ENCODE measurements at places on chromosomes 11 and 22.

DNA sequence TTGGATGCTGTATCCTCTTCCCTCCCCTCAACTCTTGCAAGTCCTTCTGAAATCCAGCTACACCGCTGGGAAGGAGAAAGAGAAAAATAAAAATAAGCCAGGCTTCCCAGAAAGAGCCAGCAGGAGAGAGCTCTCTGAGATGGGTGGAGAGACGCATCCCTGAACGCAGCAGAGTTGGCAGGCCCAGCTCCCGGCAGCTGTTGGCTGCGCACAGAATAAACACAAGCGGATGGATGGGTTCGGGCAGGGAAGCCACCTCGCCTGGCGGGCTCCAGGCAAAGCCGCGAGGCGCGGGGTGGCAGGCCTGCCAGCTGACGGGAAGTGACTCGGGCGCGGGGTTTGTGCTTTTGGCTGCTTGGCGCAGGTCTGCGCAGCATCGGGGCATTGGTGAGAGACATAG, 537.7 kb downstream of the MIAT start:
- ATAC-seq, result peak; percentile 48

- no peak for ATAC-seq
These were observed 95.8 kb downstream of the TBC1D22A start for GRCh38 chr22:46858181-46858771.

- ATAC-seq, result no peak
These were observed 810 bp downstream of the ACRV1 start for GRCh38 chr11:125679837-125680236.

- ATAC-seq, result no peak
These were observed 127.6 kb upstream of the C11orf58 start for GRCh38 chr11:16610738-16611388.

- no peak for ATAC-seq
These were observed 22.4 kb downstream of the XRRA1 start for GRCh38 chr11:74926304-74927030.

- ATAC-seq, result no peak
These were observed 75.7 kb upstream of the ANO1 start for GRCh38 chr11:70002433-70002832.

DNA sequence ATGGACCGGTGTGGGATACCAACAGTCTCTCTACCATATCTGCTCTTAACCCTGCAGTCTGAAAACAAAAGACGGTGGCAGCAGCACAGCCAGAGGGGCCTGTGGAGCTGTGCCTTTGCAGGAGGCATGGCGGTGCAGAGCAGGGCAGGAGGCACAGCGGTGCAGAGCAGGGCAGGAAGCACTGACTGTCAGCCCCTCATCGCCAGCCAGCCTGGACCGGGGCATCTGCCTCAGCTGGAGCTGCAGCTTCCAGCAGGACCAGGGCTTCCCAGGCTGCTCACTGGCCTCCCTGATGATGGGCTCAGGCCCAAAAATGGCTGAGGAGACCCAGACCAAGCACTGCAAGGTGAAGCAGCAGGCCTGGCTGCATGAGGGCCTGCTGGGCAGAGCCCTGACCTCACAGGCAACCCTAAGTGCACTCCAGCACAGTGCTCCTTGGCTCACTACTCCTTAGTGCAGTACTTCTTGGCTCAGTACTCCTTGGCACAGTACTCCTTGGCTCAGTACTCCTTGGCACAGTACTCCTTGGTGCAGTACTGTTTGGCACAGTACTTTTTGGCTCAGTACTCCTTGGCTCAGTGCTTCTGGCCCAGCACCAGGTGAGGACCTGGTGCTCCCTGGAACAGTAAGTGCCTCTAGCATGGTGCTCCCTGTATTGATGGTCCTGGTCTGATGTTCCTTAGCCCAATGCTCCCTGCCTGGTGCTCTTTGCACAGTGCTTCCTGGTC, 78.0 kb downstream of the DHCR7 start:
- no peak for ATAC-seq

- ATAC-seq, result peak; percentile 91
These were observed 10.5 kb downstream of the NUMA1 start for GRCh38 chr11:72069787-72070251.

- no peak for ATAC-seq
These were observed 779.7 kb upstream of the LRRC4C start for GRCh38 chr11:42239188-42239587.

GRCh38 chr22:41668971-41669911, 19.4 kb downstream of the SNU13 start:
- no peak for ATAC-seq

DNA sequence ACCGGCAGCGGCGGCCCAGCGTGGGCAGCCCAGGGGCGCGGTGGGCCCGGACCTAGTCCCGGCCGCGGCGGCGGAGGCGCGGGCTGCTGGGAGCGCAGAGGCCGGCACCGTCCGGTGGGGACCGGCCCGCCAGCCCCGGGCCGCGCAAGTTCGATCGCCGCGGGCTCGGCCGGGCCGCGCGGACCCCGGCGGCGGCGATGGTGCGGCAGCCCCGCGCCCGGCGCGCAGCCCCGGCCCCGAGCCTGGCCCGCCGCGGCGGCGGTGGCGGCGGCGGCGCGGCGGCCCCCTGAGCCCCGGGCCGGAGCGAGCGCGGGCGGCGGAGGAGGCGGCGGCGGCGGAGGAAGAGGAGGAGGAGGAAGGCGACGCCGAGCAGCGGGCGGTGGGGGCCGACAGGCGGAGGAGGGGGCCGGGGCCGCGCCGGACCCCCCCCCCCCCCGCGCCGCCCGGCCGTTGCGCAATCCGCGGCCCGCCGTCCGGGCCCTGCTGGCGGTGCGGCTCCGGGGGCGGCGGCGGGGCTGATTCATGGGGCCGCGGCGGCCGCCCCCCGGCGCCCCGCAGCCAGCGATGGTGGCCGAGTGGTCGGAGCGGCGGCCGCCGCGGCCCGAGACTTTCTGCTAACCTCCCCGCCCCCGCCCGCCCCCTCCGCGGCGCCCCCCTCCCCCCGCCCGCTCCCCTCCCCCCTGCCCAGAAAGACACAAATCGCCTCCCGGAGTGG, 1251.9 kb downstream of the BRD1 start:
- ATAC-seq, result no peak

DNA sequence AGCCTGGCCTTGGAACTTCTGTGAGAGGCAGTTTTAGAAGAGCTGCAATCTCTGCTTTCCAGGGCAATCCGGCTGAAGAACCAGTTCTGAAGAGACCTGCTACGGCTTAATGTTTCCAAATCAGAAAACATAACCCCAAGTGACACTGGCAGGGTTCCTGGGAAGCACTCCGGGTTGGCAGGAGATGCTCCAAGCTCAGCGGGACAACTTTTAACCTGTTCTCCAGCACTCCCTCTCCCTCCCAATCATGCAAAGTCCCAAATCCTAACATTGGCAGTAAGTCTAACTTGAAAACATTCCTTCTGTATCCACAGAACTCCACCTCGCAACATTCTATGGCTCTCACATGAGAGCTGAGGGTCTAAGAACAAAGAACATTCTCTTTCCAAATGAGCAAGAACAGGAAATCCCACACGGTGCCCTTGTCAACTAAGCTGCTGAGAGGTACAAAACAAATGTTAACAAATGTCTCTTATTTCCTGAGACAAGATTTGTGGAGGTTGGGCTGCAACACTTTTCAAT, 48.5 kb upstream of the MN1 start:
- ATAC-seq, result no peak

DNA sequence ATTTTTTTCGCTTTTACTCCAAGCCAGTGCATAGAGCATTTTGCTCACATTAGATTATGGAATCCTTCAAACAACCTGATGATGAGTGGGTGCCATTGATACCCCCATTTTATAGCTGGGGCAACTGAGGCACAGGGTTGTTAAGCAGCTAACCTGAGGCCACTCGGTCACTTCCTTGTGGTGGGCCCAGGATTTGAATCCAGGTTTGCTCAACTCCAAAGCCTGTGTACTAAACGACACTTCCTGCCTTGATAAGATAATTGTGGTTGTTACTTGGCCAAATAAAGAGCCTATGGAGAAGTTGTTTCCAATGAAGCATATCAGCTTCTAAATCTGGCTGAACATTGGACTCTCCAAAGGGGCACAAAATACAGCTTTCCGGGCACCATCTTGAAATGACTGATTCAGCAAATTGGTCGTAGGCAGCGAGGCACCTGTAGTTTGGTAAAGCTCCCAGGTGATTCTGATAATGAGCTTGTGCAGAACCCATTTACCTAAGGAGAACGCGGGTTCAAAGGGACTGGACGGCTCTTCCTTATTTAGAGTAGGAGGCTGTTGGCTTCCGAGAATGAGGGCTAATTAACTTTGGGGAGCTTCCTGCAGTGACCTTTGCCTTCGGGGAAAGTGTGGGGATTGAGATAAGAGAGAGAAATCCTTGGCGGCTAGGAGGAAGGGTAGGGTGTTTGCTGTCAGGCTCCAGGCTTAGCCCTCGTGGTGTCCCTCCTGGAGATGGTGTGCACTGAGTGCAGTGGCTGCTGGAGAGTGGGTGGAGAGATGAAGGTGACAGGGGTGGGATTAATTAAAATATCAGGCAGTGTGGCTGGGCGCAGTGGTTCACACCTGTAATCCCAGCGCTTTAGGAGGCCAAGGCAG, 17.5 kb upstream of the EHF start:
- no peak for ATAC-seq

- no peak for ATAC-seq
These were observed 31.6 kb downstream of the BMAL1 start for GRCh38 chr11:13309156-13309555.

- no peak for ATAC-seq
These were observed 50.0 kb upstream of the NFRKB start for GRCh38 chr11:129945373-129945772.

GRCh38 chr11:75350743-75351540, 519 bp downstream of the ARRB1 start:
- ATAC-seq, result peak; percentile 64

- no peak for ATAC-seq
These were observed 56.4 kb downstream of the PARVA start for GRCh38 chr11:12433571-12434324.

DNA sequence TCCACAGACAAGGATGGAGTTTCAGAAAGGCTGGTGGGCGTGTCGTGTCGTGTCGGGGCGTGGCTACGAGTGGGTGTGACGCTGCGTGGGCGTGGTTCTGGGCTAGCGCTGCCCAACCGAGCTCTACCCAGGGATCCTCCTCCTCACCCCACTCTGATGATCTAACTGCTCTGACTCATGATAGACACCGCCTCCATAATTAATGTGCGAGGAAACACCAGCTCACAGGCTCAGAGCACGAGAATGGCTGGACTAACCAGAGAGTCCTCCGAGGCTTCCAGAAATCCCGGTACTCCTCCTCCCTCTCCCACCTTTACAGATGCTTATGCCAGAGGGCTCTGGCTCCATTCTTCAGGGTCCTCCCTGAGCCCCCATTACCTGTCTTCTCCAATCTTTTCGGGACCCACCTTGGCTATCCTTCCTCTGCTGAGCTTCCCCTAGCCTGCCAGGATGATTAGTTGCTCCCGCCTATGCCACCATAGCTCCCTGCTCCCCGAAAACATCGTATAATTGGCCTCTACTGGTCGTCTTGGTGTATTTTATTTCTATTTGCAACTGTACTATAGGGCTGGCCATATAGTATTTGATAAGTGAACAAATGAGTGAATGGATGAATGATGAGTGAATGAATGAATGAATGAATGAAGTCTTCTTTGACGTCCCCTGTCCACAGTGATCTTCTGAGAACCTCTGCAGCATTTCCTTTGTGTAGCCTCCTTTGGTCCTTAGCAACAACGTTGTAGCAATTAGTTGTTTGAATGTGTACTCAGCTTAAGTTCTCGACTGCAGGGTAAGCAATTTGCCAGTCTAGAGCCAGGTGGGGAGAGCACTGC, 21.7 kb downstream of the TMPRSS13 start:
- ATAC-seq, result peak; percentile 100

DNA sequence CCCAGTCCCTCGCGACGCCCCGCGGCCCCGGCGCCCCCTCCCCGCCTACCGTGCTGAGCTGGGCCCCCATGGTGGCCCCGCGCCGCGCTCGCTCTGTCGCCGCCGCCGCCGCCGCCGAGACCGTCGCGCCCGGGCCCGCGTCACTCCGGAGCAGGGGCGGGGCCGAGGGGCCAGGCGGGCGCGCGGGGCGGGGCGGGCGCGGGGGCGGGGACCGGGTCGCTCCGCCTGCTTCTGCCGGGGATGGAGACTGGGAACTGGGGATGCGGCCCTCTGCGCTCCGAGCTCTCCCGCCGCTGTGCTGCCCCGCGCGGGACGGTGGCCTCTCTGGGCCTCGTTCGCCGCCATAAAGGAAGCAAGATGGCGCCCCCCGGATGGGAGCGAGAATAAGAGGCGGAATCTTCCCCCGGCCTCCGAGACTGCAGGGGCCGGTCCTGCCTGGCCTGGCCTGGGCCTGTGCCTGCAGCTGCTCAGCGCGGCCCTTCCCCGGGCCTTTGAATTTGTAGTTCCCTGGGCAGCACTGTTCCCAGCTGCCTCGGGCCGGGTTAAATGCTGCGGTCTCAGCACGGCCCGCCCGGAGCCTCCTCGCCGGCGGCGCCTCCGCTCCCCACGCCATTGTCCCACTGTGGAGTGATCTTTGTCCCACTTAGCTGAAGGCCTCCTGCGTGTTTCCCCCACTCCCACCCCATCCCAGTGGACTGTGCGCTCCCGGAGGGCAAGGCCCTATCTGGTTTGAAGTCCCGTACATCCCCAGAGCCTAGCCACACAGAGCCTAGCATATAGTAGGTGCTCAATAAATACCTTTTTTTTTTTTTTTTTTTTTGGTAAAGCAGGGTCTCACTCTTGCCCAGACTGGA, at the start of gene CYB5R3:
CYB5R3 (minus strand) TSS at position 147 of the 854 bp plus-strand sequence; CDS start at position 70, 77 bp downstream.
- ATAC-seq, result peak; percentile 70

DNA sequence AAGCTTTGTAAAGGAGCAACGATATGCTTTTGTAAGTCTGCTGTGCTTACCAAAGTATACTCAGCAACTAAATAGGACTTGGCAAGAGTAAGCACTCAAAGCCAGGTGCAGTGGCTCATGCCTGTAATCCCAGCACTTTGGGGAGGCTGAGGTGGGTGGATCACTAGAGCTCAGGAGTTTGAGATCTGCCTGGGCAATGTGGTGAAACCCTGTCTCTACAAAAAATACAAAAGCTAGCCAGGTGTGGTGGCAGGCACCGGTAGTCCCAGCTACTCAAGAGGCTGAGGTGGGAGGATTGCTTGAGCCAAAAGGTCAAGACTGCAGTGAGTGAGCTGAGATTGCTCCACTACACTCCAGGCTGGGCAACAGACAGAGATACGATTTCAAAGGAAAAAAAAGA, 67.5 kb downstream of the PAK1 start:
- ATAC-seq, result no peak

DNA sequence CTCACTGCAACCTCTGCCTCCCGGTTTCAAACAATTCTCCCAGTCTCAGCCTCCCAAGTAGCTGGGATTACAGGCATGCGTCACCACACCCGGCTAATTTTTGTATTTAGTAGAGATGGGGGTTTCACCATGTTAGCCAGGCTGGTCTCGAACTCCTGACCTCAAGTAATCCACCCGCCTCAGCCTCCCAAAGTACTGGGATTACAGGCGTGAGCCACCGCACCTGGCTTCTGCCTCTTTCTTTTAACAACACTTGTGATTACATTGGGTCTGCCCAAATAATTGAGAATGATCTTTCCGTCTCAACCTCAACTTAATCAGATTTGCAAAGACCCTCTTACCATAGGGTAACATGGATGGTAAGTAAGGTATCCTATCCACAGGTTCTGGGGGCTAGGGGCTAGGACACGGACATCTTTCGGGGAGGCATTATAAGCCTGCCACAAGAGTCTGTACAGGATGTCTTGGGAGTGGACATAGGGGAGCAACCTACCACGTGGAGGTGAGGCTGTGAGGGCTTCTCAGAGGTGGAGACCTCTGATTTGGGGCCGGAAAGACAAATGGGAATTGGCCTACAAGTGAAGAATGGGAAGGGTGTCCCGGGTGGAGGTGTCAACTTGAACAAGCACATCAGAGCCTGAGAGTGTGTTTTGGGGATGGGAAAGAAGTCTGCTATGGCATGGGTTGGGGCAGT, 2.7 kb upstream of the CBX6 start:
- ATAC-seq, result no peak

All from esophagus mucosa (tissue), 1 donor.